AG08395 (cell line): ENCODE measurements at places on chromosomes 7 and 10.
A peak's percentile ranks its signal among the peaks of the same experiment; 100 is the strongest.

GRCh38 chr7:100430493-100431285 is 1.1 kb downstream of the MEPCE start:
- no peak for DNase-seq

DNA sequence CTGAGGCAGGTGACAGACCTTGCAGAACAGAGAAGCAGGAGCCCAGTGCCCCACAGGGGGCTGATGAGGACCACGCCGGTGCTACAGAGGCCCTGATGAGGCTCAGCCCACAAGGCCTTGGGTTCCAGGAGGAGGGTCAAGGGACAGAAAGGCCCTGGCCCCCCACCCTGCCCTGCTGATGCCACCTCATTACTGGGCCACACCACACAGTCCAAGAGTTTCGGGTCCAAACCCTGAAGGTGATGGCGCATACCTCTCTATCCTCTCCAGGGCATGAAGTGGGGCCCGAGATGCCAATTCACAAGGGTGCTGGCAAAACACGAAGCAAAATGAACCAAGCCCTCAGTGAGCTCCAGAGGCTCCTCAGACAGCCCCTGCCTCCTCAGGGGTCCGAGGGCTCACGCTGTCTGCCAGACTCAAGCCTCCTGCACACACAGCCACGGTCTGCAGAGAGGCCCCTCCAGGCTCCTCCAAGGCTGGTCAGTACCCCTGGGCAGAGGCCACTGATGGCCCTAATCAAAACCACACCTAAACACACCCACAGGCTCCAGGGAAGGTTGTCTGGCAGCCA is 32.3 kb downstream of the RASGEF1A start:
- DNase-seq: no peak

DNA sequence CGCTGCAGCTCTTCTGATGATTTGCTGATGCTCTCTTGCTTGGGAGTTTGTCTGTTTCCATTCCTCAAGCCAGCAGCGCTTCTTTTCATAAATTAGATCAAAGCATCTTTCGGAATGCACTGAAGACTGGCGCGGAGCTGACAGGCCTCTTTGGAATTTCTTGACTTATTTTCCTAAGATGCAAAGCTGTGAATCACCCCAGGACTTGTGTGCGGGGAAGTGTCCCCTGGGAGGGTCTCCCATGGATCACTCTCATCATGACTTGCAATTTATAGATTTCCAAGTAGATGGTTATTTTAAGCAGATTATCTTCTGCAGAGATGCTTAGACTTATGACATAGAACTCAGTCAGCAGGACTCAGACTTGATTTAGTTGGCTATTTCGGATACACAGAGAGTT is 467.2 kb downstream of the TCERG1L start:
- DNase-seq: no peak

DNA sequence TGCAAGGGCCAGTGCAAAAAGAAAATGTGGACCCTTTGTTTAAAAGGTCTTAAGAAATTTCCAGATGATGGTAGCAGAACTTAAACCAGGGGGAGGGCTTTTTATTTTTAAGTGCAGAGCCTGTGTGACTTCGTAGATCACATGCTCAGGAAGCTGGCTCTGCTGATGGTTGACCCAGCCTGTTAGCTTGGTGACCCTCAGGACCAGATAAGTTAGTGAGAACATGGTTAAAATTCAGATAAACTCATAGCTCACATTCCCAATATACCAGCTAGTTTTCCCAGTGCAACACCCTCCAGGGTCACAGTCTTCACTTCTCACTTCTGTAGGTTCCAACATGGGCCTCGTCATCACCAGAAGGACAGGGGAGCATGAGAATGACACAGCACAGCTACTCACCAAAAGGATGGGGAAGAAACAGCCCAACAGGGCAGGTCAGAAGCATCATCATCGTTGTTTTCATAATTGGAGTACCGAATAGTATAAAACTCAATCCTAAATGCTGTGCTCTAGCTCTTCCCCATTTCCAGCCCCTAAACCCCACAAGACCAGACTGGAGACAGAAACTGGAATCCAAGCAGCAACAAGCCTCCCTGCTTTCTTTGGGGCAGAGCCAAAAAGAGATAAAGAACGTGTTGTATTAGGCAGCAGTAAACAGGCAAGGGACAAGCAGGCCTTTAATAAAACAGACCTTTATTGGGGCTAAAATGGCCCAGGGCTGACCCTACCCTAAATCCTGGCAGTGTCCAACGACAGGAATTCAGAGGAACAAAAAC is 102.2 kb upstream of the ANKRD1 start:
- DNase-seq: no peak

GRCh38 chr7:111756687-111757178 is 194.4 kb upstream of the IMMP2L start:
- peak; percentile 41 for DNase-seq

- DNase-seq: no peak
Observed at GRCh38 chr10:80589726-80590373, 52.1 kb downstream of the SH2D4B start.

GRCh38 chr10:44660271-44660670 is 250.9 kb upstream of the TMEM72 start:
- DNase-seq: no peak

GRCh38 chr10:12459762-12460161 is 110.4 kb downstream of the CAMK1D start:
- DNase-seq: no peak

DNA sequence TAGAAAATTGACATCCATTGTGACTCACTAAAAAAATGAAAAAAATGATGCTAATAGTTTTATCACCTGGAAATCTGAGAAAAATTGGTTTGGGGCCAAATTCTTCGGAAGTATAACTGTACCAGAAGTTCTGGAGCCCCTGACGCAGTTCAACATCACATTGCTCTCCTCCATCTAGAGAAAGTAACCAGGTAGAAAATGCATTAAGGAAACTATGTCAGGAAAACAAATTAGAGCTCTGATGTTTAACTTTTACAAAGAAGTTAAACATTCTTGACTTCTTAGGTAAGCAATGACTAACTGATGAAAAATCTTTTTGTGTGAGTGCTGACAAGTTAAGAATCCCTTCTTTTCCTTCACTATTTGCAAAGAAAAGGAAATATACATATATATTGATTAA is 61.1 kb upstream of the TMEM196 start:
- no peak for DNase-seq

DNA sequence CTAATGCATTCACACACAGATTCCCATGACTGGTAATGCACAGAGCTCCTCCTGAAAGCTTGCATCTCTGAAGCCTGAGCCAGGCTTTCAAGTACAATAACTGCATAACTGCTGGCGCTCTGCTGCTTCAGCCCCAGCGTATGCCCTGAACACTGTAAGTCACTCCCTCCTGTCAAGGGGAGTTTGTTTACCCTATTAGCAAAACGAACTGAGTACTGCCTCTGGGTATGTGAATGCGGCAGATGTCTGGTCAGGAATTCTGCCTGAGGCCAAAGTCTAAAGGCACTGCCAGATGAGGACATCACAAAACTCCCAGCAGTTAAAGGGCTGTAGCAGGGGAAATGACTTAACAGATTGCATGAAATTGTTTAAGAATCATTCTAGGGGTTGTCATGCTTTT is 97.7 kb downstream of the NRCAM start:
- peak; percentile 39 for DNase-seq

DNA sequence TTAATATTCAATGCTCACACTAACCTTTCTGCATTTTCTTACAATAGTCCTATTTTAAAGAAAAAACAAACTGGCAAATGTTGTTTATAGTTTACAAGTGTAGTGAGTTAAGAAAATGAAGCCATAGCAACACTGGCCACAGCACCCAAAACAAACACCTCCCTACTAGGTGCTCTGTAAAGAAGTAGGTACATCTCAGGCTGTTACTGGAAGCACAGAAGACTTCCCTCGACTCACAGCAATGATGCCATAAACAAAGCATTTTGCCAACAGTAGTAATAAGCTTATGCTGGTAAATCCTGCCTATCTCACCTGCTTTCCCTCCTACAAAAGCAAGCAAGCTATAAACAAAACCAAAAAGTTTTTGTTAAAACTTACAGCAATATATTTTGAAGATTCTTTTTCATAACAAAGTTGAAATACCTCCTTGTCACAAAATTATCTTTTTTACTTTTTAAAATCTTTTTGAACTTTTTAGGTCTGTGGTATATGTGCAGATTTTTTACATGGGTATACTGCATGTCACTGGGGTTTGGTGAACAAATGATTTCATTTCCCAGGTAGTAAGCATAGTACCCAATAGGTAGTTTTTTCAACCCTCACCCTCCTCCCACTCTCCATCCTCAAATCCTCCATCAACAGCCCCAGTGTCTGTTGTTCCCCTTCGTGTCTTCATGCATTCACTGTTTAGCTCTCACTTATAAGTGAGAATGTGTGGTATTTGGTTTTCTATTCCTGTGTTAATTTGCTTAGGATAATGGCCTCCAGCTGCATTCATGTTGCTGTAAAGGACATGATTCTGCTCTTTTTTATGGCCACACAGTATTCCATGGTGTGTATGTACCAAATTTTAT is 28.4 kb downstream of the COA1 start:
- peak; percentile 8 for DNase-seq

DNA sequence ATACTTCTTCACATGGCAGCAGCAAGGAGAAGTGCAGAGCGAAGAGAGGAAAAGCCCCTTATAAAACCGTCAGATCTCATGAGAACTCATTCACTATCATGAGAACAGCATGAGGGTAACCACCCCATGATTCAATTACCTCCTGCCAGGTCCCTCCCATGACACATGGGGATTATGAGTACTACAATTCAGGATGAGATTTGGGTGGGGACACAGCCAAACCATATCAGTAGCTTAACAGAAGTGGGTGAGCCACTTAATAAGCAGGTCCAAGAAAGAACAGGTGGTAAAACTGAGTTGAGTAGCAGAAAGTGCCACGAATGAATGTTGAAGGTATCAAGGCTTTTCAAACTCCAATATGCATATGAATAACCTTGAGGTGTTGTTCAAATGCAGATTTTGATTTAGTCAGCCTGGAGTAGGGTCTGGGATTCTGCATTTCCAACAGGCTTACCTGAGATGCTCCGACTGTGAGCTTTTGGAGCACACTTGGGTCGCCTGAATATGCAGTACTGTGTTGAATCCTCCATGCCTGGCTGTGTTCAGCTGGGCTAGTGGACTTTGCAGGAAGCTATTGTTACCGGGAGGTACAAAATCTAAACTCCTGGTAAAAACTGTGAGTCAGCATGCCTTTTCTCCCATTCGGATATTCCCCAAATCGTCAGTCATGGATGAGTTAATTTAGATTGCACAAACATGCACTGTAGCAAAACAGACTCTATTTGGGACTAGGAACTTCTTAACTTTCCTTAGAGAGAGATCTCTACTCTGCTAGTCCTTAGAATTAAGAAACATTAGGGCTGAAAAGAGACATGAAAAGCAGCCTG is 69.0 kb upstream of the PRKCQ start:
- DNase-seq: no peak

GRCh38 chr10:10804061-10804460 is 213.6 kb upstream of the CELF2 start:
- DNase-seq: no peak

- no peak for DNase-seq
Observed at GRCh38 chr7:73815436-73815835, 15.4 kb upstream of the CLDN4 start.

GRCh38 chr7:32043688-32044087 is 26.5 kb downstream of the PDE1C start:
- peak; percentile 20 for DNase-seq

- peak; percentile 47 for DNase-seq
Observed at GRCh38 chr10:82811621-82812020, 936.6 kb downstream of the NRG3 start.

DNA sequence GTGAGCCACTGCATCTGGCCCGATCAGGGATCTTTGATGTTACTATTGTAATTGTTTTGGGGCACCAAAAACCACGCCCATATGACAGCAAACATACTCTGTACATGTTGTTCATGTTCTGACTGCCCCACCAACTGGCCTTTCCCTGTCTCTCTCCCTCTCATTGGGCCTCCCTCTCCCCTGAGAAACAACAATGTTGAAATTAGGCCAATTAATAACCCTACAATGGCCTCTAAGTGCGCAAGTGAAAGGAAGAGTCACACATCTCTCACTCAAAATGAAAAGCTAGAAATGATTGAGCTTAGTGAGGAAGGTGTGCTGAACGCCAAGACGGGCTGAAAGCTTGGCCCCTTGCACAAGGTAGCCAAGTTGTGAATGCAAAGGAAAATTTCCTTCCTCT is 50.3 kb upstream of the SDK1 start:
- DNase-seq: no peak

- peak; percentile 54 for DNase-seq
Observed at GRCh38 chr7:49852619-49853462, 79.4 kb downstream of the VWC2 start.

- no peak for DNase-seq
Observed at GRCh38 chr10:78857193-78857592, 211.6 kb upstream of the ZMIZ1 start.

DNA sequence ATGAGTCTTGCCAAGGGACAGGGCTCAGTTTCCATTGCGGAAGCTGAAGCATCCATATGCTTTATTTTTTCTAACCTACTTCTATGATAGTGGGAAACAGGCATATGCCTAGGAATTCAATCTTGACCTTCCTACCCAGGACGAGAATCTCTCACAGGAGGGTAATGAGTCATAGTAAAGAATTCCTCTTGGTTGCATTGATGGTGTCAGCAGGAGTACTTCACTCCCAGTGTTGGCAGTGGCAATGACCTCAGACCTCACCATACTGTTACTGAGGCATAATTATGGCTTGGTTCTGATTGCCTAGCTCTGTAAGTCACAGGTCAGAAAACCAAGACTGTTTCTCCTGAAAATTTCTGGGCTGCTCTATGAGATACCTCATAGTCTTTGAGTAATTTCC is 552.9 kb downstream of the ARL4A start:
- peak; percentile 48 for DNase-seq

DNA sequence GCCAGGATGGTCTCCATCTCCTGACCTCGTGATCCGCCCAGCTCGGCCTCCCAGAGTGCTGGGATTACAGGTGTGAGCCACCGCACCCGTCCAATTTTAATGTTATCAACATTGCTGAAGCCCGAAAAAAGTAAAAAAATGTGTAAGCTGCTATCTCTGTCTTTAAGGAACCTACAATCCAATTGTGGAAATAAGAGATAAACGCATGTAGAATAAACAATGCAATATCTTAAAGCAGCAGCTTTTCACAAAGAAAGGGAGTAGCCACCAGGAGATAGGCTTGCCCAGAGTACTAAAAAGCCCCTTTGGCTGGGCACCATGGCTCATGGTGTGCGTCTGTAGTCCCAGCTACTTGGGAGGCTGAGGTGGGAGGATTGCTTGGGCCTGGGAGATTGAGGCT is 282.9 kb upstream of the LYZL1 start:
- no peak for DNase-seq

GRCh38 chr7:116980354-116980753 is 27.1 kb downstream of the ST7 start:
- no peak for DNase-seq

GRCh38 chr7:128404143-128404681 is 5.6 kb downstream of the IMPDH1 start:
- DNase-seq: no peak

- DNase-seq: no peak
Observed at GRCh38 chr10:44317856-44318255, 67.0 kb downstream of the CXCL12 start.

GRCh38 chr10:47024399-47025252 is 113.4 kb downstream of the PTPN20 start:
- DNase-seq: peak; percentile 52

- no peak for DNase-seq
Observed at GRCh38 chr7:29090836-29091601, 55.3 kb downstream of the CPVL start.

GRCh38 chr10:3196958-3197347 is 24.4 kb upstream of the PITRM1 start:
- no peak for DNase-seq
